ENCODE measurements at places on chromosomes 4 and X.

DNA sequence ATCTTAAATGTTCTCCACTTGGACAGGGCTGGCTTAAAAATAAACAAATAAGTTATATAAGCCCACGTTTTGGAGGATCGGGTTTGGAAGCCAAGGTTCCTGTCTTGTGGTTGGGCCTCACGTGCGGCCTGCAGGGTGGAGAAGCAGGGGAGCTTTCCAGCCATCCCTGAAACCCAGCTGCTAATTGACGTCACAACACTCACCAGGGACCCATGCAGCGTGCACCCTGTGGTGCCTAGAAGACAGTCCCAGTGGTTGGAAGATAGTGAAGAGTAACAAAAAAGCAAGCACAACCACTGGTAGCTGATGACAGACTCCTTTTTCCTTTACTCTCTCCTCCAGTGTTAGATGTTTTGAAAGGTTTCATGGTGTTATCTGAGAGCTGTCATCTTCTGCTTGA is 142.0 kb upstream of the RBPJ start:
- no peak for DNase-seq

DNA sequence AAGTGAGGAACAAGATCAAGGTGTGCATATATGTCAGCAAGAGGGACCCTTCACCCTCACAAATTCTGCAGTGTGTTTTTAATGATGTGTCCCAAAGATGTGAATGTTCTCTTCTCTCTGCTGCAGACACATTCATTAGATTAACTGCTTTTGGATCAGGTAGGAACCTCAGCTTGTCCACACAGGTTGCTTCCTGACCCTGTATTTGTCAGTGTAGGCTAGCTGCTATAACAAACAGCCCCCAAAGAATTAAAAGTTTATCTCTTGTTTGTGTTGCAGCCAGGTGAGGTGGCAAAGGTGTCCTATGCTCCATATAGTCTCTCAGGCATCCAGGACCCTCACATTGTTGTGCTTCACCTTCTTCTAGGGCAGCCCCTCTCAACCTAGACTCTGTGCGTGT is 17.8 kb downstream of the XG start:
- no peak for DNase-seq

DNA sequence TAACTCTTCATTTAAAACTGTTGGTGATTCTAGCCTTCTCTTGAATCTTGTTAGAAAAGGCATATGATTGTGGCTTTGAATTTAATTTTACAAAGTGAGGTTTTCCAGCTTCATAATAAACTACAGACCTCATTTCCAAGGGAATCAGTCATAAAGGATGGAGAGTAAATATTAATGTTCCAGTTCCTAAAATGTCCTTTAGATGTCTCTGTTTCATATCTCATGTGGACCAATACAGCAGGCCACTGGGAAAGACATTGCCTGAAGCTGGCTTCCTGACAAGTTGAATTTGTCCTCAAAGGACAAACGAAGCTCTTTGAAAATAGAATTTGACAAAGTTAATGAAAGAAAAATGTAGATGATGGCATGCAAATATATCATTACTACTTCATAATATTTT is 125.4 kb downstream of the ZNF330 start:
- DNase-seq, result no peak

DNA sequence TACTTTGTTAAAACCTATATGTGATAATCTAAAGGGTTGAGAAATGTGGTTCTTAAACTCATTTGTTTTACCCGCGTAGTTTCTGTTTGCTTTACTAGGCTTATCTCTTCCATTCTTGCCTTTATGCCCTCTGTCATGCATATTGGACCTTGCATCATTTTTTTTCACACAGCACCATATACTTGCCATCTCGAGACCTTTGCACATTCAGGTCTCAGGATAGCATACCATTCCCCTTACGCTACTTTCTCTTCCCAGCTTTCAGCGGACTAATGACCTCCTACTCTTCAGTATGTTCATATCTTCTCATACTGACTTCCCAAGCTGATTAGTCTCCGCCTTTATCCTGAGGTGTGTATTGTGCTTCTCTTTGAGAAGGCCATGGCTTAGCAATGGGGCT is 40.5 kb downstream of the USP38 start:
- no peak for DNase-seq

- DNase-seq, result no peak
Observed at GRCh38 chr4:26058537-26058936, 144.5 kb downstream of the SMIM20 start.

GRCh38 chr4:636628-637159 is 11.3 kb downstream of the PDE6B start:
- DNase-seq, result no peak
